ENCODE measurements at places on chromosomes 16 and 17.
A peak's percentile ranks its signal among the peaks of the same experiment; 100 is the strongest.

- DNase-seq, result no peak
Observed at GRCh38 chr16:79263425-79263824, 337.1 kb downstream of the MAF start.

GRCh38 chr17:78873519-78874340, 29.3 kb downstream of the CEP295NL start:
- peak; percentile 44 for DNase-seq

GRCh38 chr16:27230562-27231001, 27.3 kb downstream of the KDM8 start:
- peak; percentile 94 for DNase-seq

- no peak for DNase-seq
Observed at GRCh38 chr17:3771140-3771539, 29.8 kb downstream of the ITGAE start.

- peak; percentile 92 for DNase-seq
Observed at GRCh38 chr16:30535777-30536190, 1.1 kb upstream of the ZNF747 start.

GRCh38 chr17:37848690-37849616, 75.3 kb upstream of the TBC1D3K start:
- no peak for DNase-seq

DNA sequence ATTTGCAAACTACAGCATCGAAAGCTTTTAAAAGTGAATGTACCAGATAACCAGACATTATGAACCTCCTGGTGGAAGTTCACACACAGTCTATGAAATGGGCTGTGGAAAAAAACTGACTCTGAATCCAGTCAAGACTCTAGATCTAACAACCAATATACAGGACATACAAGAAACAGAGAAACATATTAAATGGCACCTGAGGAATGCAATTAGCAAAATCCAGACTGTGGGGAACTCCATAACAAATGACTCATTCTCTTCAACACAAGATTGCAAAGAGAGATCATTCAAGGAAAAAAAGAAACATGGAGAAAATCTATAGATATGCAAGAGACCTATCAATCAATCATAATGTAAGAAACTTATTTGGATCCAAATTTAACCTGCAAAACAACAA, 119.0 kb downstream of the MYO1D start:
- no peak for DNase-seq

GRCh38 chr16:76343769-76344168, 66.6 kb downstream of the CNTNAP4 start:
- DNase-seq, result no peak

DNA sequence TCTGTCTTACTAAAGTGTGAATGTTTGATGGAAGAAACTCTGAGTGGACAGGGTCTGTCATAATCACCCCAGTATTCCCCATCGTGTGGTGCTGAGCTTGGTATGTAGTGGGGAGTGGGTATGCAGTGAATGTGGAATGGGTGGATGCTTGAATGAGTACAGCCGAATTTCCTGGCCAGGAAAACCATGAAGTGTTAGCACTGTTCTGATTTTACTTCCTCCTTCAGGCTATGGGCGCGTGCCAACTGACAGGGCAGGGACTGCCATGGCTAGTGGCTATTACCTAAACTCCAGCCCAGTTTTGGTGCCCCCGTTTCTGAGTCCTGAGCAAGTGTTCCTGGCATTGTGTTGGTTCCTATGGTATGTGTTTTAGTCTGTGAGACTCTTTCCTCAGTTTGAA, 48.6 kb downstream of the PRKCA start:
- no peak for DNase-seq

GRCh38 chr17:3792481-3792880, 8.5 kb downstream of the ITGAE start:
- no peak for DNase-seq

DNA sequence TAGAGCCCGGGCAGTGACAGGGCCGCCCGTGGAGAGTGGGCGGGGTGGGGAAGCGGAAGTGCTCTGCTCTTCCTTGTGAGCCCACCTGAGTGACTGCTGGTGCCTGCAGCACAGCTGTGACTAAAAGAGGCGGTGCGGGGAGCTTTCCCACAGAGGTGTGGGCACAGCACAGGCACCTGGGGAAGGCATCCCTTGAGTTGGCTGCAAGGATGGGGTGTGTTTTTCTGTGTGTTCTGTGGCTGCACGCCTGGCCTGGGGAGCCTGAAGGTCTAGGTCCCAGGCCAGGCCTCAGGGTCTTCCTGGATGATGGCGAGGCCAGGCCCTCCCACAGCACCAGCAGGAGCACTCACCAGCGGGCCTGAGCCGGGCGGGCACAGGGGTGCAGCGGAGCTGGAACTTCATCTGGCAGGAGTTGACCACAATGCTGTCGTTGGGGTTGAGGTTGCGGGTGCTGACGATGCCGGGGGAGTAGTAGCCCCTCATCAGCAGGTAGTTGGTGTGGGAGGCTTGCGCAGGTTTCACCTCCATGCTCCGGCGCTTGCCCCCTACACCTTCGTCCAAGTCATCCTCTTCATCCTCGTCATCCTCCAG, 67.1 kb downstream of the IL21R start:
- DNase-seq, result no peak

DNA sequence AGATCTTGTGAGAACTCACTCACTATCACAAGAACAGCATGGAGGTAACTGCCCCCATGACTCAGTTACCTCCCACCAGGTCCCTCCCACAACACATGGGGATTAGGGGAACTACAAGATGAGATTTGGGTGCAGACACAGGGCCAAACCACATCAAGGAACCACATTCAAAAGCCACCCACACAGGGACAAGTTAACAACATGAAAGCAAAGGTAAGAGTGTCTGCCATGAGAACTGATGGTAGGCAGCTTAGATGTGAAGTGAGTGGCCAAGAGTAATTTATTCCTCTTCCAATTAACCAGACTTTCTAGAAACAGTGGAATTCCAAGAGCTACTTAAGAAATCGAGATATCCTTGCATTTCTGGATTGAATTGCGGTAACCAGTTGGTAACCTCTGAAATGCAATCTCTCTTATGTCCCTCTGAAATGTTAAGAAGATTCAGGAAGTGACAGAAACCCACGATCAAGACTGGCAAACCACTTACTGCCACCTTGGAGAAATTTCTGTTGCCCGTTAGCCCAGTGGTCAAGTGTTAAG, 167.4 kb upstream of the CACNG5 start:
- DNase-seq, result peak; percentile 13

DNA sequence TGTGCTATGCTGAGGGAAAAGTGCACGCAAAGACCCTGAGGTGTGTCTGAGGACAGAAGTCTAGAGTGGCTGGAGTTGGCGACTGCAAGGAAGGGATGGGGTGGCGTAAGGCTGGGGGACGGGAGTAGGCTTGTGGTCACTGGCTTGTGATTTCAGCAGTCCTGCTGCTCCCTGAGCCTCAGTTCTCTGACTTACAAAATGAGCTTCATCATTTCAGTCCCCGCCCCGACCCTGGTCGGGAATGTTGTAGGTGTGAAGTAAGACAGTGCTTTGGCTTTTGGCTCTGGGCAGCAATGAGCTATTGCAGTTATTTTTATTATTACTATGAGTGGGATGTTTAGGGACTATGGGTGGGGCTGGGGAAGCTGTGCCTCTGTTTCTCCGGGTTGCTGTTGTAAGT, 8.6 kb downstream of the ADGRG1 start:
- no peak for DNase-seq

DNA sequence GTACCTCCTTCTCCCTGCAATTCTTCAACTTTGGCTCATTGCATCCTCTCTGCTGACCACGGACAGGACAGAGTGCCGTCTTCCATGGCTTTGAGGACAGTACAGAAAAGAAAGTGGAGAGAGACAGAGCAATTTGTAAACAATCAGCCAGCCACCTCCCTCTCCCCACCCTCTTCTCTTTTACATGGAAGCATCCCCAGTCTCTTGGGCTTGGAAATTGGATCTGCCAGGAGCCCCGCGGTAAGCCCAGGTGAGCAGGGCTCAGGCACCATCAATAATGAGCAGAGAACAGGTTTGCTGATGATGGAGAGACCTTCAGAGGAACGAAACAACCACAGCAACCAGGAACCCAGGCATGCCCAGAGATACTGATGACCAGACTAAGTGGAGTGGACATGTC, 194.9 kb upstream of the TNRC6C start:
- DNase-seq, result no peak

GRCh38 chr17:42399121-42399520, 10.9 kb upstream of the STAT3 start:
- no peak for DNase-seq

- no peak for DNase-seq
Observed at GRCh38 chr16:62652441-62653120, 616.3 kb upstream of the CDH8 start.

GRCh38 chr16:67726106-67727034, 7.3 kb upstream of the GFOD2 start:
- no peak for DNase-seq

DNA sequence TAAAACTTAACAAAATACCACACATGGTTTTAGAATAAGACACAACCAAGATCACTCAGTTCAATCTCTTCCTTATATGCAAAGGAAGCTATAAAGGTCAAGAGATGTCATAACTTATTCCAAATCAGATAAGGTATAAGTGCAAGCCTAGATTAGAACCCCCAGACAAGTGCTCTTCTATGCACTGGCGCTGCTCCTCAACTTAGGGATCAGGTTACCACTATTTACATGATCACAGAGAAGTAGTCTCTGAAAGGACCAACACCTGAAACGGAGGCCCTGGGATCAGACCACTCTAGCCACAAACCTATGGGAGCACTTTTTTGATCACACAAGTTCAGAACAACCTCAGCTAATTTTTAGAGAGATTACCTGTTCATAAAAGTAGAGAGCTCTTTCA, 16.6 kb downstream of the COPS3 start:
- DNase-seq, result no peak

DNA sequence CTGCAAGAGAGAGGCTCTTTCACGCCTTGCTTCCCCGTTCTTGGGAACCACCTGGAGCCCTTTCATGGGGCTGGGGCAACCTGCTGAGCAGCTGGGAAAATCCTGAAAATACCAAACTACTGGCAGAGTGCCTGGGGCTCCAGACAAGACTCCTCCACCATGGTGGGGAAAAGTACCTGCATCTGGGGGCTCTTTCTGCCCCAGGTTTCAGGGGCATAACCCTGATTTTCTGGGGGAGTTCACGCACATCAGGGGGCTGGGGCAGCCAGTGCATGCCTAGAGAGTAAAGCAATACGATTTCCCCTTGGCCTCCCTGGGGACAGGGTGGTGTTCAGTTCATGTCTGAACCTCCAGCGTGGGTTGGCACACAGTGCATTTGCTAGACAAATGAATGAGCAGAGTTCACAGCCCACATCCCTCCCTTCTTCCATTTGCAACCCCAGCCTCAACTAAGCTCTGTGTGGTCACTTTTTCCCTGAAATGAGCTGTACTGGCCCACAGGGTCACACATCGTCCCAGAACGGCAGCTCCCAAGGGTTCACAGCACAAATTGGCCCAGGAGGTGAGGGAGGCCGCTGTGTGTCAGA, 5.2 kb upstream of the CDC42EP4 start:
- no peak for DNase-seq

DNA sequence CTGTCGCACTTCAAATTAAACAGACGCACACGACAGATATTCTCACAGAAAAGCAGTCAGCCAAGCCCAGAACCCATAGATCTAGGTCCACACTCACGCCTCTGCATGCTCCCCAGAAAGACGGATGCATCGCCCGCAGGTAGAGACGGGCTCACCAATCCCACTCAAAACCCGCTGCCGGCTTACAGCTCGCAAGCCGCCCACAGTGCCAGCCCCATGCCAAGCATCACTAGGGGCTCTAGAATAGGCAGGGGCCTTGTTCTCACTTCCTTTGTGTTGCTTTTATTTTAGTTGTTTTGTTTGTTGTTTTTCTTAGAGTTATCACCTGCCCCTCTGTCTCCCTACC, 336 bp upstream of the BMERB1 start:
- DNase-seq, result no peak

- DNase-seq, result peak; percentile 78
Observed at GRCh38 chr17:60610473-60610872, 10.5 kb downstream of the PPM1D start.

GRCh38 chr17:76578376-76578775, 7.3 kb downstream of the ST6GALNAC2 start:
- DNase-seq, result no peak

GRCh38 chr17:48486557-48486956, 44.3 kb downstream of the HOXB1 start:
- DNase-seq, result no peak

GRCh38 chr16:66616592-66616991, 12.1 kb downstream of the CMTM3 start:
- DNase-seq, result no peak

DNA sequence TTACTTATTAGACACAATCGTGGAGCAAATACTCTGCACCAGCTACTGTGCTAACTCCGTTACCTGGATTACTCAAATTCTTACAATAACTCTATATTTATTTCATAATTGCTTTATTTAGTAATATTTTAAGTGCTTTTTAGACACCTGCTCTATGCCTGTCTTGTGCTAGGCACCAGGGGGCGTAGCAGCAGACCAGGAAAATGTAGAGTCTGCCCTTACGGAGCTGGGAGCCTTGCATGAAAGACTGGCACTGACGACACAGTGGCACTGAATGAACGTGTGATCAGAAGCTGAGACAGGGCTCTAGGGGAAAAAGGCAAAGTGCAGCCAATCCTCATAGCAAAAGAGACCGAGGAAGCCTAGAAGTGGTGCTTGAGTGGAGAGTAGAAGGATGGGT, 486.5 kb downstream of the CDH13 start:
- DNase-seq, result peak; percentile 15

DNA sequence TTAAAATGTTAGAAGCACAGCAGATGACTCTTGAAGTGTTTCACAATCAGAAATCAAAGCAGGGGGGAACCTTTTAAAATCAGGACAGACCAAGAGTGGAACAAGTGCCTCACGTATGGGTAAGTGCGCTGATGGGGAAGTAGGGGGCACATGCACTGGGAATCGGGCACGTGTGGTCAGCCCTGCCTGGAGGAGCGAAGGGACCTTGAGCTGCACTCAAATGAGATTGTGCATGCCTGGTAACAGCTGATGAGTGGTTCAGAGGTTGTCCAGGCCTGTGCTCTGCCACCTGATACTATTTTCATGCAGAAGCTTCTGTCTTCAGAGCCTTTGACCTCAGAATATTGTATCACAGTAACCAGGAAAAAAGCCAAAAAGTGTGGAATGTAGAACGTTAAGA, 13.7 kb upstream of the XYLT2 start:
- no peak for DNase-seq
